ENCODE measurements at places on chromosomes 2 and 18.

DNA sequence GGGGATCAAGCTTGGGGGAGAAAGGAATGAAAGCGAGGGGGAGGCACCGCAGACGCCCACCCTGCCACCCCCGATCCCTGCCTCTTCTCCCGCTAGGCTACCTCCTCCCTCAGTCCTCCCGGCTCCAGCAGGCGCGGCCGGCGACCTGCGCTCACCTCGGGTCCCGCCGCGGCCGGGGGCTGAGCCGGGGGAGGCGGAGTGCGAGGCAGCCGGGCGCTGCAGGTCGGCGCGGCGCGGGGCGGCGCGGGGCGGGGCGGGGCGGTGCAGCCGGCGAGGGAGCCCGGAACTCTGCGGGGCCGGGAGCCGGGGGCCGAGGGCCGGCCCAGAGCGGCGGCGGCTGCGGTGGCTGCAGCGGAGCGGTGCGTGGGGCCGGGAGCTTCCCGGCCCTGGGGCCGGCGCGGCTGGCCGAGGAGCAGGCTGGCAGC, 477 bp downstream of the ACVR1 start:
- DNase-seq, result no peak

GRCh38 chr2:207724113-207724512, 12.7 kb downstream of the CCNYL1 start:
- no peak for DNase-seq

DNA sequence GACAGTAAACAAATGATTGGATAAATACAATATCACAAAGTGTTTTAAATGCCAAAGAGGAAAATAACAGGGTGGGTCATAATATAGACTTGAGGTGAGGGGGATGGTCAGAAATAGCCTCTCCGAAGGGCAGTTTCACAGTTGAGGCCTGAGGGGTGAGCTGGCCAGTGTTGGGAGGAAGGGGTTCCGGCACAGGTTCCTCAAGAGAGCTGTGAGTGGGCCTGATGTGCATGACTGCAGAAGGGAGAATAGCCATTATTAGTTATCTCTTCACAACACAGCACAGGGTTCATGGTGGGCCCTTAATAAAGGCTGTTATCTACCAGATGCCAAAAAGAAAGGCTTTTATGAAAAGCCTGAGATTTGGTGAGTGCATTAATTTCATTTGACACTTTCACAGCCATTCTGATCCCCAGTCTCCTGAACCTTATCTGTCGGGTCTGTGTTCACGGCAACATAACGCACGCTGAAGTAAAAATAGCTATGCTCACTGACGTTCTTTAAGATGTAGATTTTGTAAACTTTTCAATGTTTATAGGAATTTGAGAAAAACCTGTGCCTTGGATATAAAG, 39.6 kb downstream of the POLR1A start:
- no peak for DNase-seq

DNA sequence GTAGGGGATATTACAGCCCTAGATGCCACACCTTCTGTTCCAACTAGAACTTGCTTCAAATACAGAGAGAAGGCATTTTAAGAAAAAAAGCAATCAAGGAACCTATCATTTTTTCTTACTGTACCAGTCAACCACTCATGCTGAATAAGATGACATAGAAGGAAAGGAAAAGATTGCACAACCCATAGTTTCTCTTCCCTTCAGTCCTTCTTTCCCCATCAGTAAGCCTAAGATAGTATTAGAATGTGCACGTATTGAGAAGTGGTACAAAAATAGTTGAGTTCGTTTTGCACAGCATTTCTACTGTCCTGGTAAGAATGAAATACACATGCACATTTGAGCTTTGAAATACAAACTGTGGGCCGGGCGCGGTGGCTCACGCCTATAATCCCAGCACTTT, 27.0 kb upstream of the HK2 start:
- DNase-seq, result no peak

DNA sequence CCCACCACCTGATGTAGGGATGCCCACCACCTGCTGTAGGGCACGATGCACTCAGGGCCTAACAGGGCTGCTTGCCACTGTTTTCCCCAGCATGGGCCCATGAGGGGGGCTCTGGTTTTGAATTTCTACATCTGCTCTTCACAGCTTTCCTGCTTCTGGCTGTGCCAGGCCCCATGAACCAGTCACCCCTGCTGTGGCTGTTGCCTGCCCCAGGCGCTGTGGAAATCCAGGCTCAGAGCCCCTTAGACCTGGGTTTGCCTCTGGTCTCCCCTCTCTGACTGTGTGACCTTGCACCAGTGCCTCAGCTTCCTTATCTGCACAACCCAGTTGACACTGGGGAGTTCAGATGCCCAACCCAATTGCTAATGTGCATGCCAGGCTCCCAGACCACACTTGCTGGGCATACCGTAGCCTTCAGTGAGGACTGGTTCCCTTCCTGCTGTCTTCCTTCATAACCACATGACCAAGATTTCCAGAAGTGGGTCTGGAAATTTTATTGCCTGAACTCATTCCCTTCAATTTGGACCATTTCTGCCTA, 6.0 kb upstream of the MLPH start:
- DNase-seq, result no peak

DNA sequence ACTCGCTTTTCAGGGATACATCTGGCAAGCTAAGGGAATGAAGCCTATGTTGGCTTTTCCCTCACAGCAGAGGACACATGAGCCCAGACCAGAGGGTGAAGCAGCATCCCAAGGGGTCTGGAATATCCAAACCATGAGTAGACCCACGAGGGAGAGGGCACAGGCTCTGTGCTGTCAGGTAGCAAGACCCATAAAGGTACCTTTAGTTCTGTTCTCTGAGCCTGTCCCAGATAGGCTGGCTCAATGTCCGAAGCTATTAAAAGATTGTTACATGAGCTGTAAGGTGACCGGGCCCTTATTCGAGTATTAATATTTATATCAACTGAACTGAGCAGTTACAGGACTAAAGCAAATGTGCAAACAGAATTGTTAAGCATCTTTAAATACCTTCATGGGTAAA, 52.2 kb downstream of the TPGS2 start:
- no peak for DNase-seq

- DNase-seq, result no peak
These were observed 18.6 kb downstream of the FZD7 start for GRCh38 chr2:202052235-202052634.

DNA sequence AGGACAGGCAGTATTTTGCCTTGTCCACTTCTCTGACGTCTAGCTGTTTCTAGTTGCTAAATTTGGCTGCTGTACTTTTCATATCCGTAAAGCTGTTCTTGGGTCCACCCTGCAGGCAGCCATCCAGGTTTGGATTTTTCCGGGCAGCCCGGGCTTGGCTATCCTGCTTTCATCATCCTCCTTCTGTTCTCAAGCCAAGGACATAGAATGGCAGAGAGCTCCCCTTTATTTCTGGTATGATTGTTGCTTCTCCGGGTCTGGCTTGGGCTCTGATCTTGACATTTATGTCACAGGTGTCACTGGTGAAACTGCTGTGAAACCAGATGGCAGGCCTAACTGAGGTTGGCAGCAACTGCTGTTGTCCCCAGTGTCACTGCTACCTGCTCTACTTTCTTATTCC, 35.5 kb downstream of the SCN2A start:
- DNase-seq, result peak; percentile 22

DNA sequence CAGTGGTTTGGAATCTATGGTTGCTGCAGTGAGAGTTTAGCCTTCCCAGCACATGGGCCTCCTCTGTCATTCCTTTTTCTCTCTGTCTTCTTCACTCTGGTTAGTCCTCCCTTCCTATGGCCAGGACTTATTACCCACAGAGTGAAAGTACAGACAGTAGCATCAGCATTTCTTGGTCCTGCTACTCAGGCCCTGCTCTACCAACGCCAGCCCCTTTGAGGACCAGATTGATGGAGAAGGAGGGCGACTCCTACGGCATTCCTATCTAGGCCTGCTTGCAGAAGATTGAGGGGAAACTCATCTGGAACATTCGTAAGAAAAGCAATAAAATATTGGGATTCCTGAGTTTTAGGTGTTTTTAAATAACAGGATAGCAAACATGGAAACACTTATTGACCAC, 43.5 kb downstream of the BMP10 start:
- no peak for DNase-seq

DNA sequence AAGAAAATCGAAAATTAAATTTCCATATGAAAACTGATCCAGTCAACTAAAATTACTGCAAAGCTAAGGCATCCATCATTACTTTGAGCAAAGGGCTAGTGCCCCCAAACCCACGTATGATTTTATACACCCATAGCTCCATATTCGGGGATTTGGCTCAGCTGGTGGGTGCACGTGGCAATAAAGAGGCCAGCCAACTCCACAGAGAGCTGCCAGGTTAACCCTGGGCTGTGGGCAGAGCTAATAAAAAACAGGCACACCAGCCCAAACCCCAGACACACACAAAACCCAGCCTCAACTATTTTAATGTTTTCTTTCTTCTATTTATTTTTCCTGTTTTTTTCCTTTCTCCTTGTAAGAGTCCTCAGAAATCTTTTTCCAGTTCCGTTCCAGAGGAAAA, 151.3 kb upstream of the SOX11 start:
- DNase-seq, result no peak

DNA sequence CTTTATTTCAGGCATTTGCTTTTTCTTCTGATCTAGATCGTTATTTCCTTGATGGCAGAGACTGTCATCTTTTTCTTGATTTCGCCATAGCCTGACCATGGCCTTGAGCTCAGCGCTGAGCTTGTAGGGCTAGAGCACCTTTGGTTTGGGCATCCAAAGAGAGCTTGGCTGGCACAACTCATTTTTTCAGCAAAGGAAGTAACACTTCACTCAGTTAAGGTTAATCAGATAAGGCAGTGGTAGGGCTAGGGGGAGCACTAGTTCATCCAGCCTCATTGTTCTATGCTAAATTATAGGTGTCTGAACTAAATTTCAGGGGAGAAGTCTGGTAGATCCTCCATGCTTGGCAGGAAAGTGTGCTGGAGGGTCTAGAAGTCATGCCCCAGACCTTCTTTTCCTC, 125.0 kb downstream of the SETBP1 start:
- no peak for DNase-seq

GRCh38 chr2:169050476-169051240, 18.7 kb upstream of the DHRS9 start:
- no peak for DNase-seq

DNA sequence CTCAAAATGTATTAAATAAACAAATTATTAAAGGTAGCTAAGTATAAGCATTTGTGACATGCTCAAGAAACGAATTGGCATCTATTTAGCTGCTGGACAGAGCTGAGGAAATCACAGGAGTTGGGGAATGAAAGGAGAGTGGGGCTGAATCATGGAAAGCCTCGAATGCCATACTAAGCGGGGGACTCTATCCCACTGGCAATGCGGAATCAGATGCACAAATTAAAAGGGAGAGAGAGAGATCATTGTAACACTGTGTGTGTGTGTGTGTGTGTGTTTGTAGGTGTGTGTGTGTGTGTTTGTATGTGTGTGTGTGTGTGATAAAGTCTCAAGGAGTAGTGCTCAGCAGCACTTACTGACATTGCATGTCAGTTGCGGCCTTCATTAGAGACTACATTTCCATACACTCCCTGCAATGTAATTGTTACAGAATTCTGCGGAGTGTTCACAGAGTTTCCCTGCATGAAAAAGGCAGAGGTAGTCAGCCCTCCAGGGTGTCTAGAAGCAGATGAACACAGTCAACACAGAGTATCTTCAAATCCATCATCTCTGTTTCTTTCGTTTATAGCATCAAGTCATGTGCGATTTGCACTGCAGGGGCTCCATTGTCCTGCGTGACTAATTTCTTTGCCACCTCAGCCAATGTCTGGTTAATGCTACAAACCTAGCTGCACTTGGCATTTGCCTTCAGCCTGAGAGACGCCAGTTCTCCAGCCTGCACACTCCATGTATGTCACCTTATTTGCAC, 111.7 kb upstream of the CYRIA start:
- DNase-seq, result no peak

GRCh38 chr2:17958466-17959092, 80.1 kb downstream of the KCNS3 start:
- peak; percentile 23 for DNase-seq

GRCh38 chr2:74573747-74574562, 19.4 kb downstream of the DOK1 start:
- peak; percentile 51 for DNase-seq

GRCh38 chr2:16166327-16166981, 226.1 kb downstream of the MYCN start:
- DNase-seq, result no peak

DNA sequence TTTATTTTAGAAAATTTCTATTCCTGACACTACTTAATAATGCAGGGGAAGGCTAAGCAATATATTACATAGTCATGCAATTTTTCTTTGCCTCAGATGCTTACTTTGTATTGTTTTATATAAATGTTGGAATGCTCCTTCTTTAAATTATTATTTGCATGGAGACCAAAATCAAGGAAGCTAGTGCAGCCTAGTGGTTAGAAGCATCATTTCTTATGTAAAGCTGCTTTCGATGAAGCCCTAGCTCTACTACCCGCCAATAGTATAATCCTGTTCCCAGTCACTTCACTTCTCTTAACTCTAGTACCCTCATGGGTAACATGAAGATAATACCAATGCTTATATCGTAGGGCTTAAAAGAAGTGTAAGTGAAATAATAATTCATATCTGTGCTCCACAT, 198.9 kb downstream of the LRATD1 start:
- DNase-seq, result peak; percentile 23

DNA sequence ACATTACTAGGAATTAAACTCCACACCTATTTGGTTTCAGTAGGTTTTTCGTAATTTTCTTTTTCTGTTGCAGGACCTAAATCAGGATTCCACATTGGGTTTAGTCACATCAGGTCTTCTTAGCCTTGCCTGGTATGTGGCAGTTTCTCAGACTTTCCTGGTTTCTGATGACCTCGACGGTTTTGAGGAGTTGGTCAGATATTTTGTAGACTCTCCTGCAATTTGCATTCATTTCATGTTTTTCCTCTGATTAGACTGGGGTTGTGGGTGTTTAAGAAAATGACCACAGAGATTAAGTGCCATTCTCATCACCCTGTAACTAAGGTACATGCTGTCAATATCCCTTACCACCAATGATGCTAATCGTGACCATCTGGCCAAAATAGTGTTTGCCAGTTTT, 97.3 kb upstream of the ST6GAL2 start:
- no peak for DNase-seq

- no peak for DNase-seq
These were observed 46.3 kb upstream of the GRB14 start for GRCh38 chr2:164667566-164667965.

GRCh38 chr18:78138983-78139496, 840.6 kb upstream of the SALL3 start:
- DNase-seq, result no peak

- peak; percentile 66 for DNase-seq
These were observed 138.9 kb downstream of the PXDN start for GRCh38 chr2:1605102-1606045.

- peak; percentile 77 for DNase-seq
These were observed 35.0 kb downstream of the RTN4 start for GRCh38 chr2:55014962-55015939.

DNA sequence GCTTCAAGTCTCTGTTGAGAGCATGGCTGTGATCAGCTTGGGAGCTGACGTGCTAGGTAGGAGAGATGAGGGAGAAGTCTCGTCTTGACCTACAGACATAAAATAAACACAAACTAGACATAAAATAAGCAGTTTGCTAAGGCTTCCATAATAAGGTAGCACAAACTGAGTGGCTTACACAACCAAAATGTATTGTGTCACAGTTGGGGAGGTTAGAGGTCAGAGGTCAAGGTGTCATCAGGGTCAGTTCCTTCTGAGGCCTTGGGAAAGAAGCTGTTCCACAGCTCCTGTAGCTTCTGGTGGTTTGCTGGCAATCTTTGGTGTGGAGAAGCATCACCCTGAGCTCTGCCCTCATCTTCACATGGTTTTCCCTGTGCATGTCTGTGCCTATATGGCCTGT, 20.2 kb downstream of the DAW1 start:
- DNase-seq, result no peak

- peak; percentile 32 for DNase-seq
These were observed 724.5 kb downstream of the EPHA4 start for GRCh38 chr2:220847589-220847988.

- peak; percentile 81 for DNase-seq
These were observed 36.4 kb upstream of the ZBTB7C start for GRCh38 chr18:48445540-48445939.

All from GM03348 (cell line).